Esophagus muscularis mucosa (tissue), 4 donors: ENCODE measurements at places on chromosomes 16 and 17. TPM values are rescaled to one million over a fixed set of nuclear protein-coding genes. Genes with fewer than 3 reads are reported as not detected.

GRCh38 chr16:15775663-15776304 is 81.0 kb downstream of the MYH11 start:
- DNase-seq: no peak

Gene TP53TG3
- total RNA-seq: not detected

Gene CIITA
- 7.8 TPM for total RNA-seq

GRCh38 chr16:82192665-82193064 is 22.6 kb upstream of the MPHOSPH6 start:
- no peak for DNase-seq

GRCh38 chr16:76287466-76287865 is 10.3 kb downstream of the CNTNAP4 start:
- no peak for DNase-seq

DNA sequence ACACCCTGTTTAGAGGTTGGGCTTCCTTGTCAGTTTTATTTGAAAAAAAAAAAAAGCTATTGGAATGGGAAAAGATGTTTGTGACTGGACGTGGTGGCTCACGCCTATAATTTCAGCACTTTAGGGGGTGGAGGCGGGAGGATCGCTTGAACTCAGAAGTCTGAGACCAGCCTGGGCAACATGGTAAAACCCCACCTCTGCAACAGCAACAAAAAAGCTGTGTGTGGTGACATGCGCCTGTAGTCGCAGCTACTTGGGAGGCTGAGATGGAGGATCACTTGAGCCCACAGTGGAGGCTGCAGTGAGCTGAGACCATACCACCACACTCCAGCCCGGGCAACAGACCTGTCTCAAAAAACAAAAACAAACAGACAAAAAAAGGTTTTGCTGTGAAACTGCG is 66.1 kb upstream of the SIAH1 start:
- peak; percentile 50 for DNase-seq

Gene ITGAX
- 1.4 TPM for total RNA-seq

Gene MYL4
- total RNA-seq: 0.52 TPM

Gene PRR29
- 0.23 TPM for total RNA-seq

Gene ENPP7
- not detected for total RNA-seq

Gene ABAT
- 16.9 TPM for total RNA-seq

DNA sequence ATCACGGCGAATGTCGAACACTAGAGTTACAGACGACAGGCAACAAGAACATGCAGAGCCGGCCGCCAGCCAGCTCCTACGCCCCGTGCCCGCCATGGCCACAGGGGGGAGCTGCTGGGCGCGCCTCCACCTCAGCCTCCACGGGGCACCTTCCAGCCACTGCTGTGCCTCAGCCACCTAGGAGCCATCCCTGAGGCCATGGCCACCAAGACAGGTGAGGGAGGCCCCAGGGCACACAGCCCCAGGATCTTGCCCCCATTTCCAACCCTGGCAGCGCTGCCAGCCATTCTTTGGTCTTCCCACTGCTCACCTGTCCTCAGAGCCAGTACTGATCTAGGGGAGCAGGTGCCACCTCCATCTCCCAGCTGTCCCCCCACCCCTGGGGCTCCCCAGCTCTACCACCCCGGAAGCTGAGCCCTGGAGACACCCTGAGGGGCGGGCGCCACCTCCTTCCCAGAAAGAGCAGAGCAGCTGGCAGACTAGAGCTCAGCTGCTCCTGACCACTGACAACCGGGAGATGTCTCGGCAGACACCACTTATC is 11.8 kb downstream of the GNPTG start:
- DNase-seq: no peak

Gene GNAO1
- total RNA-seq: 6.8 TPM

Gene CDYL2
- 2.8 TPM for total RNA-seq

Gene SCARF1
- total RNA-seq: 6.2 TPM
